Esophagus muscularis mucosa (tissue), 4 donors: ENCODE measurements at places on chromosomes 2 and 18. TPM values are rescaled to one million over a fixed set of nuclear protein-coding genes. Genes with fewer than 3 reads are reported as not detected.

GRCh38 chr2:56688661-56689060 is 504.9 kb downstream of the CCDC85A start:
- DNase-seq, result no peak

- no peak for DNase-seq
Observed at GRCh38 chr18:76260941-76261472, 234.0 kb downstream of the ZNF516 start.

DNA sequence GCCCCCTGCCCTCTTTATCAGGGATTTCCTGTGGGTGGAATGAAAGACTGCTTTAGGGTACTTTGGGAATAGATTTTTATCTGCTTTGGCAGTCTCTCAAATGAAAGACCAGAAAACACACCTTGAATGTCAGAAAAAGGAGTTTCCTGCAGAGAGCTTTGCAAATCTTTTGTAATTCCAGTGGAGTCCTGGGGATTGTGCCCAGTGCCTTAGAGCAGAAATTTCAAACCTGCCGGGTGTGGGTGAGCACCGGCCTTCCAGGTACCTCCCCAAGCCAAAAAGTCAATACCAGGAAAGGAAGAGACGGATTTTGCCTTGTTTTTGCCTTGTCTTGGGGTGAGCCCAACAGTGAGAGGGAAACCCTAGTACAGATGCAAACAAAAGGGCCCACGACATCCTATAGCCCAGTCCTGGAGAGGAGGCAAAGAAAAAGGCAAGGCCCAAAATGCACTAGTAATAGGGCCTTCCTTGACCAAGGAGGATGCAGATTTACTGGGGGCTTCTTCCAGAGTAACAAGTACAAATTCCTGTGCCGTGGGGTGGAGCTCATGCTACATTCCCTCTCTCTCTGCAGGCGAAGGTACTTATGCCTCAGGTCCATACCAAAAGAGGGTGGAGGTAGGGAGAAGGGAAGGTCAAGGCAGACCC is 36.4 kb downstream of the FOXI3 start:
- no peak for DNase-seq

PARD6G gene
- total RNA-seq, result 11.3 TPM

DAW1 gene
- total RNA-seq, result not detected

GRCh38 chr2:16644221-16644925 is 21.3 kb downstream of the CYRIA start:
- DNase-seq, result no peak

STARD6 gene
- not detected for total RNA-seq

DNA sequence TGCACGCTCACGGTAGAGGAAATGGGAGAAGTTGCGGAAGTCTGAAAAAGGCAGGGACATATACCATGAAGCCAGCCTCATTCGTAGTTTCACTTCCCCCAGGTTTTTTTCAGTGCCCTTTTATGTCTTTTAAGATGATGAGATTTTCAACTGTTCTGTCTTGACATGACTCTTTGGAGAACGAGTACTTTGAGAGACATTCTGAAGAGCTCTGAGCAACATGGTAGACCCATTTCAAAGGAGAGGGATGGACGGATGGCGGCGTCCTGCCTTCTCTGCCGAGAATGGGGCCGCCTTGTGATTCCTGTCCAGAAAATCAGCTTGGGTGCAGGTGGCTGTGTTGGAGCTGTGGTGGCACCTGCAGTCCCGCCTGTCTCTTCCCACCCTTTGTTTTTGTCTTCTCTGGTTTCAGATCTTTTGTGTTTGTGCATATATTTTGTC is 41.7 kb downstream of the SH3BP4 start:
- DNase-seq, result no peak

DNA sequence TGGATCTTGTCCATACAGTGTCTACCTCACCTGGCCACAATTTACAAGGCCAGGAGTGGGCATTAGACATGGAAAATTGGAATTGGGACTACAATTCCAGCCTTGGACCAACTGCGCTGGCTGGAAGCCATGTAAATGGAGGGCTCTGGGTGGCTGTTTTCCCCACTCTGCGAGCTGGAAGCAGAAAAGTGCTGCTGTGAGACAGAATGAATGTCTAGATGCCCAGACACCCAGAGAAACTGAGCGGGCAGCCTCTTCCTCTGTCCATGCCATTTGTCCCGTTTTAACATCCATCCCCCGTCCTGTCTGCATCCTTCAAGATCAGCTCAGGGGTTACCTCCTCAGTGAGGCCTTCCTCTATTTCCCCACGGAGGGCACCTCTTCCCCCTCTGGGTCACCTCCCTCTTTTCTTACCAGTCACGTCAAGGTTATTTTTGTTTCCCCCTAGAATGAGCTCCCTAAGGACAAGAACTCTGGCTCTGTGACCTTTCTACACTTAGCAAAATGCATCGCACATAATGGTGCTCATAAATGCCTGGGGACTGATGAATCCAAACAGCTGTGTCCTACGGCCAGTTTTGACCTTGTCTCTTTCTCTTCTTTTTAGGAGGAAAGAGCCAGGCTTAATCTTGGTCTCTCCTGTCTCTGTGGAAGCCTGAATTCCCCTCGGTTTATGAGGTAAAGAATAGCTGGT is 41.2 kb downstream of the MCFD2 start:
- DNase-seq, result no peak

SCN3A gene
- total RNA-seq, result 1.7 TPM

CROCC2 gene
- not detected for total RNA-seq
